ENCODE measurements at places on chromosomes 16 and 17. TPM values are rescaled to one million over a fixed set of nuclear protein-coding genes. Genes with fewer than 3 reads are reported as not detected.

GAS7 gene
- total RNA-seq, result 4.9 TPM

CARD14 gene
- 0.47 TPM for total RNA-seq

METTL16 gene
- 8.6 TPM for total RNA-seq

CDH3 gene
- total RNA-seq, result 0.16 TPM

TNFRSF17 gene
- not detected for total RNA-seq

TMEM238L gene
- total RNA-seq, result not detected
